ENCODE measurements at places on chromosomes 4 and X. TPM values are rescaled to one million over a fixed set of nuclear protein-coding genes. Genes with fewer than 3 reads are reported as not detected.

The VCX gene
- total RNA-seq, result not detected

The MAGEA6 gene
- not detected for total RNA-seq

The DCAF12L1 gene
- total RNA-seq, result not detected

The PDE5A gene
- total RNA-seq, result 46.6 TPM

The NXF3 gene
- 3.3 TPM for total RNA-seq

The PPEF1 gene
- total RNA-seq, result 0.42 TPM

The S100P gene
- total RNA-seq, result 5.9 TPM

- H3K27me3 ChIP-seq, result no peaks in the 10 kb centered on the region
- H3K36me3 ChIP-seq, result no peaks in the 10 kb centered on the region
- no peak overlapping the region for H3K4me3 ChIP-seq
- H3K4me1 ChIP-seq, result peaks cover 7% of the 10 kb centered on the region
Observed at GRCh38 chr4:77104791-77105540, 29.2 kb upstream of the CCNI start.

GRCh38 chr4:81555489-81555888 is 83.8 kb upstream of the RASGEF1B start:
- no peaks in the 10 kb centered on the region for H3K36me3 ChIP-seq
- no peaks in the 10 kb centered on the region for H3K27me3 ChIP-seq
- DNase-seq, result no peak
- no peak overlapping the region for H3K27ac ChIP-seq

DNA sequence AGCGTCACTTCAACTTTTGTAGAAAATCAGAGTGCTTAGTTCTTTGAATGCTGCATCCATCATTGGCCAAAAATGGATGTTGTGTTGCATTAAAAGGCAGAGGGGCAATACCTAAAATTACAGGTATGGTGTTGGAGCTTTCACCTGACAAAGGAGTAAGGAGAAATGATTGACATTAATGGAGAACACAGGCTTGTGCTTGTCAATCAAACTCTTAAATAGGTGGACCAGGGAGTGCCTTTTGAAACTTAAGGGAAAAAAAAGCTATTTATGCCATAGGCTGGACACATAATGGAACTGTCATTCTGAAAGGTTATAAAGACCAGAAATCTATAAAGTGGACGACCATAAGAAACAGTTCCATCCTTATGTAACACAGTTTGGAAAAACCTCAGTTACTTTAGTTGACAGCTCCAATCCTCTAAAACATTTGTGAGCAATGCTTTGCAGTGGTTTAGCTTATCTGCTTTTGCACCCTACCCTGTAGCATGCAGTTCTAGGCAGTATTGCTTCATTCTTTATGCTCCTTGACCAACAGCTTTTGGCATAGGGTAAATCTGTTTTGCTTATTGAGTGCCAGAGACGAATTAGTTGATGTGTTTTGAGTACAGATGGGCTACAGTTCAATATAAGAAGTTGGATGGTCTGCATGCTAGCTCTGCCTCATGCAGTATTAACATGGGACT is 2.4 kb downstream of the HADH start:
- no peak overlapping the region for H3K27ac ChIP-seq
- peaks cover 57% of the 10 kb centered on the region for H3K4me1 ChIP-seq
- no peaks in the 10 kb centered on the region for H3K27me3 ChIP-seq
- no peaks in the 10 kb centered on the region for H3K36me3 ChIP-seq
- no peak overlapping the region for H3K4me3 ChIP-seq

GRCh38 chr4:111633663-111634266 is 511.5 kb upstream of the FAM241A start:
- H3K4me3 ChIP-seq, result no peak overlapping the region
- H3K27ac ChIP-seq, result no peak overlapping the region
- no peaks in the 10 kb centered on the region for H3K36me3 ChIP-seq
- no peak for DNase-seq
- peaks cover 9% of the 10 kb centered on the region for H3K27me3 ChIP-seq

- no peak overlapping the region for H3K4me3 ChIP-seq
- no peaks in the 10 kb centered on the region for H3K4me1 ChIP-seq
- H3K27ac ChIP-seq, result no peak overlapping the region
- H3K36me3 ChIP-seq, result no peaks in the 10 kb centered on the region
- no peak for DNase-seq
- no peaks in the 10 kb centered on the region for H3K27me3 ChIP-seq
Observed at GRCh38 chrX:142089193-142089592, 115.9 kb downstream of the MAGEC2 start.

DNA sequence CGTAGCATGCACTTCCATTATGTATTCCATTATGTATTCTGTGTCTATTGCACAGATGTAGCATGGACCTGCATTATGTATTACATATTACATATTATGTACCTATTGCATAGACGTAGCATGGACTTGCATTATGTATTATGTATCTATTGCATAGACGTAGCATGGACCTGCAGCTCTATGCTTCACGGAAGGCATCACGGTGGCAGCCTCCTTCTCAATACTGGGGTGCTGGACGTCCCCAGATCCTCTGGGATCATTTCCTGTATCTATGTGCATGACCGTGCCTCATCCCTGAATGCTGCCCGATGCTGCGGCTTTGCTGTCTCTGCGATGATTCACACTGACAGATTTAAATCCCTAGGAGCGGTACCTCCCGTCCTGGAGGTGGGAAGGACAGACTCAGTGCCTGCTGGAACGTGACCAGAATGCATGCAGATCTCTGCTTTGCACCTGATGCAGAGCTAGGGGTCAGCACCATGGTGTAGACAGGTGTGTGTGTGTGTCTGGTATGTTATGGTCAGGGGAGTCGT is 317.5 kb downstream of the DHRSX start:
- H3K4me3 ChIP-seq, result no peak overlapping the region
- no peaks in the 10 kb centered on the region for H3K4me1 ChIP-seq
- no peak for DNase-seq

DNA sequence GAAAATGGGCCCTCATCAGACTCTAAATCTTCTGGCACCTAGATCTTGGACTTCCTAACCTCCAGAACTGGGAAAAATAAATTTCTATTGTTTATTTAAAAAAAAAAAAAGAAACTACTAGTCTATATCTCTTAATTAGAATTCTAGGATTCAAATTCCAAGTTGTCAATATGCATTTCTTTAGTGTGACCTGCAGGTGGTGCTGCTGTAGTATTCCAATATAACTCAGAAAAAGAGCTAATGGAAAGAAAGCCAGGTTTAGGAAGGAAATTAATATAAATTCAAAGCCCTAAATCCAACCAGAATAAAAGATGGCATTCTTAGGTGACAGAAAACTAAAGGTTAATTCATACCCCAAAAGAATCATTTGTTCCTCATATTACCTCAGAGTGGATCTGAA is 80.0 kb upstream of the NALF2 start:
- no peak for DNase-seq
- H3K4me1 ChIP-seq, result no peaks in the 10 kb centered on the region
- no peaks in the 10 kb centered on the region for H3K36me3 ChIP-seq
- H3K4me3 ChIP-seq, result no peak overlapping the region
- peaks cover 7% of the 10 kb centered on the region for H3K27me3 ChIP-seq

DNA sequence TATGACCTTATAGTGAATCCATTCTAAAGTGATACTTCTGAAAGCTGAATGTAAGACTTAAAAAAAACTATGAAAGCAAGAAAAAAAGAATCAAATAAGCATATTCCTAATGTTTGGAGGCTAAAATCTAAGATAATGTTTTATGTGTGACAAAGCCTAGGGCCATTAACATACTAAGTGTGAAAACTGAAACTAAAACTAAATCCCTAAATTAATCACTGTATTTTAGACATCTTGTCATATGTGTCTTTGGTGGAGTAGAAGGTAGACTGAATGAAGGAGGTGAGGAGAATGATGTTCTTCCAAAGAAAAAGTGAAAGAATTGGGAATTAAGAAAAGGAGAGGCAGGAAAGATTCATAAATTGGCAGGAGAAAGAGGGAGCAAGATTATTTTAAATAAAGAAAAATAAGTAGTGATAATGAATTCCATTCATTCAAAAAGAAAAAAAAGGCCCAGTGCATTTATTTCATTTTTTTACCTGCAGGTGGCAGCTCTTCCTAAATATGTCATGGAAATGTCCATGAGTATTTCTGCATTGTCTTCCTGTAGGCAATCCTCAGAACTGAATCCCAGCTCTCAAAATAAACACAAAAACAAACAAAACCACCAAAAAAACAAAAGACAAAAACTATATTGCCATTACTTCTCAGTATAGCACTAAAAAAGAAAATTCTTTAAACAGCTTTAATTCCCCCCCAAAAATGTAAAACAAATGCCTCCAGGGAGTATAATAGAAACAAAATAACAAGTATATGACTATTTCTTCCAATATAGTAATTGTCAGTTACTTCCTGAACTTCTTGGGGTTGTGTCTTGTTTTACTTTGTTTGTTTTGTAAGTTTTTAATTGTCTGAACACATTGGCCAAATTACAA is 17.0 kb upstream of the AP1AR start:
- no peak overlapping the region for H3K27ac ChIP-seq
- no peak overlapping the region for H3K4me3 ChIP-seq
- no peaks in the 10 kb centered on the region for H3K36me3 ChIP-seq
- peak; percentile 10 for DNase-seq

GRCh38 chr4:11791797-11792196 is 363.1 kb upstream of the HS3ST1 start:
- H3K4me3 ChIP-seq, result no peak overlapping the region
- H3K27me3 ChIP-seq, result no peaks in the 10 kb centered on the region
- H3K27ac ChIP-seq, result no peak overlapping the region
- no peak for DNase-seq
- H3K36me3 ChIP-seq, result no peaks in the 10 kb centered on the region
- H3K4me1 ChIP-seq, result no peaks in the 10 kb centered on the region

DNA sequence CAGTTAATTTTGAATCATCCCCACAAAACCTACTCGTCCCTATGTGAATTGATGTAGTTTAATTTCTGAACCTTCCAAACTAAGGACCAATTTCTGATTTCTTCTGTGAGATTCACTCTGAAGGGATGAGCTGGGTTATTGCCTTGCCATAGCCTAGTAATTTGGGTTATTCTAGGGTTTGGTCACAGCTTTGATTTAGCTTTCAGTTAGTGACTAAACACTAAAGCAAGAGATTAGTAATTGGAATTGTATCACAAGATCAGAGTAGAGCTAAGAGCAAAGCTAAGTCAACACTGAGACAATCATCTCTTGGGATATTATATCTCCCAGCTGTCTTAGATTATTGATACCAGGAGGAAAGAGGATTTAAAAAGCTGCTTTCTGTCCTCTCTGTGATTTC is 588.0 kb downstream of the CCSER1 start:
- no peak overlapping the region for H3K4me3 ChIP-seq
- no peak for DNase-seq
- no peak overlapping the region for H3K27ac ChIP-seq
- H3K36me3 ChIP-seq, result no peaks in the 10 kb centered on the region

DNA sequence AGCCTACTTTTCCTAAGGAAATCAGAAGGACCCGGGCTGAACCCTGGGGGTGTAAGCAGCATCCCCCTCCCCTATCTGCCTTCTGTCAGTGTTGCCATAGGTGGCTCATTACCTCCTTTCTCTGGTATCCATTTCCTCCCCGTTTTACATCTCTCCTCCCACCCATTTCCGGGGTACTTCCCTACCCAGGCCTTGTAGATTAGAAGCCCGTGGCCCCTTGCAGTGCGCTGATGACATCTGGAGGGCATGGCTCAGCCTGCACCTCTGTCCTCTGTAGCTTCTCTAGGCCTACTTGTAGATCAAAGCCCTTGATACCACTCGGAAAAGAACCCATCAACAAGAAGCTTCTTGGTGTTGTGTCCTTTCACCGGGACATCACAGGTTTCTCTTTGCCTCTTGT is 71.8 kb downstream of the NBDY start:
- H3K4me3 ChIP-seq, result no peak overlapping the region
- no peak overlapping the region for H3K27ac ChIP-seq
- H3K4me1 ChIP-seq, result no peaks in the 10 kb centered on the region
- H3K36me3 ChIP-seq, result no peaks in the 10 kb centered on the region
- no peaks in the 10 kb centered on the region for H3K27me3 ChIP-seq

- no peak overlapping the region for H3K4me3 ChIP-seq
- no peak overlapping the region for H3K27ac ChIP-seq
- no peaks in the 10 kb centered on the region for H3K4me1 ChIP-seq
- H3K27me3 ChIP-seq, result no peaks in the 10 kb centered on the region
Observed at GRCh38 chr4:22031423-22031822, 82.9 kb upstream of the KCNIP4 start.

DNA sequence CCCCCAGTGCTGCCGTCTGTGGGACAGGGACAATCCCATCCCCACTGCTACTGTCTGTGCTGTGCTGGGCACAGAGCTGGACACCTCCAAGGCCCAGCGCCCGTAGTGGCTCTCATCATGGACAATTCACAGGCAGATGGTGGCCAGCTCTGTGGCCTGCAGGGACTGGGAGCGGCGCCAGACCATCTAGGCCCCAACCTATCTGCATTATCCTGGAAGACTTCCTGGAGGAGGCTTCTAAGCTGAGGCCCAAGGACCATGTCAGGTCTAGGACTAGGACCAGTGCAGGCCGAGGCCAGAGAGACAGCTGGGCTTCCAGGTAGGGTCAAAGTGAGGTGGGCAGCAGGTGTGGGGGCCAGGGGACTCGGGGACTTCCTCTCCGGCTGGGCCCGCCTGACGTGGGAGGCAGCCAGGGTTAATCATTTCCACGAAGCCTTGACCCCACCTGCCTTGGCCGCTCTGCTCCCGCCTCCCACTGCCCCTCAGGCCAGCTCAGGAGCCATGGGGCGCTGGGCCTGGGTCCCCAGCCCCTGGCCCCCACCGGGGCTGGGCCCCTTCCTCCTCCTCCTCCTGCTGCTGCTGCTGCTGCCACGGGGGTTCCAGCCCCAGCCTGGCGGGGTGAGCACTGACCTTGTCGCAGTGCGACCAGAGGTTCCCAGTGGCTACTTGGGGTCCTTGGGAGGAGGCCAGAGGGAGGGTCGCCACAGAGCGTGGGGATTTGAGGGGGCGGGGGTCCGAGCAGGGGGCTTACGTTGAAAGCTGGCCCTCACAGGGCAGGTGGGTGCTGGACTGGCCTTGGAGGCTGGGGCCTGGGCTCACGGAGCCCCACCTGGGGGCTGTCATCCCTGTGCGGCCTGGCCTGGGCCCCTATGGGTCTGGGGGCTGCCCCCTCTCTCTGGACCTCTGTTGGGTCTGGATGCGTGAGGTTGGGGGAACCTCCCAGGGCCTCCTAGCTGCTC is at the start of gene HGFAC:
TSS of gene HGFAC (plus strand) at position 468 of the 959 bp plus-strand sequence. CDS start at position 502, 34 bp downstream.
- no peaks in the 10 kb centered on the region for H3K27me3 ChIP-seq
- peaks cover 2% of the 10 kb centered on the region for H3K4me1 ChIP-seq
- H3K36me3 ChIP-seq, result no peaks in the 10 kb centered on the region
- no peak for DNase-seq
- no peak within 1 kb of the TSS for H3K4me3 ChIP-seq

DNA sequence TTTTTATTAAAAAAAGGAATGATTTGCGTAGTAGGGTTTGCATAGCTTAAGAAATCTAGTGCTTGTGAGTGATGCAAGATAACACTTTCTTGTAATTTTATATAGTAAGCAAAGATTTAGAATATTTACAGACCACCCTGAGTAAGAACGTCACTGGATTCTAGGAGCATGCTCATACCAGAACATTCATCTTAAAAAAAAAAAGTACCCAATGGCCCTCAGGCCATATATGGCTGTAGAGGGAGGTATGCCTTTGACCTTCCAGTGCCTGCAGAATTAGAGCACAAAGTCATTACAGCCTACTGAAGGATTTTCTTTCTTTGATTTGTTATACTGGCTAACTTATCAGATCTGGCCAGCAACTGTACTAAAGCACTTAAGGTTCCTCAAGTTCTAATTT is 236.3 kb upstream of the GYPA start:
- no peak for DNase-seq
- H3K4me1 ChIP-seq, result no peaks in the 10 kb centered on the region
- no peak overlapping the region for H3K27ac ChIP-seq
- no peaks in the 10 kb centered on the region for H3K27me3 ChIP-seq
